Fibroblast of mammary gland (primary cell): ENCODE measurements at places on chromosomes 2 and 18.

DNA sequence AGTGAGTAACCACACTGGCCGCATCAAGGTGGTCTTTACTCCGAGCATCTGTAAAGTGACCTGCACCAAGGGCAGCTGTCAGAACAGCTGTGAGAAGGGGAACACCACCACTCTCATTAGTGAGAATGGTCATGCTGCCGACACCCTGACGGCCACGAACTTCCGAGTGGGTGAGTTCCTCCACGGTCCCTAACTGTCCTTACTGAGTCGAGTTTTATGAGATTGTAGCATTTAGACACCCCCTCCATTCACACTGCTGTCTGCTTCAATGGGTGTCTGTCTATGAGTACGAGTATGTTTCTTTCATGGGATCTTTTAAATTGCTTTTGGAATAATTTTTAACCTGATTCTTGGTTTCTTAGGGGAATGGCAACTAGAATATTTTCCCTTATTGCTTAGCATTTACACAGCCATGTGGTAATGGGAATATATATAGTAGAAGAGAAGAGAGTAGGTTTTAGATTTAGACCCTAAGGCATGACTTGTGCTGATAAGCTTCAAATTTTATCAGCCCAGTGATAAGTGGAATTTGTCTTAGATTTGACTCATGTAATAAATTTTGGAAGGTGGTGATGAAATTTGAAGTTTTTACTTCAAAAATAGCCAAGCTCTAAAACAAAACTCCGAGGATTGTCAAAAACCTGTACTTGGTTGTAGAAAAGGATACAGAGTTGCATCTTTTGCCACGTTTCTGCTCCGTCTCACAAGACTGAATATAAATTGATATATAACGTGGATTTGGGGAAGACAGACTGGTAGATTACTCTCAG is 188.2 kb downstream of the LTBP1 start:
- no peak for DNase-seq

- no peak for DNase-seq
Observed at GRCh38 chr2:767440-767839, 90.2 kb upstream of the TMEM18 start.

DNA sequence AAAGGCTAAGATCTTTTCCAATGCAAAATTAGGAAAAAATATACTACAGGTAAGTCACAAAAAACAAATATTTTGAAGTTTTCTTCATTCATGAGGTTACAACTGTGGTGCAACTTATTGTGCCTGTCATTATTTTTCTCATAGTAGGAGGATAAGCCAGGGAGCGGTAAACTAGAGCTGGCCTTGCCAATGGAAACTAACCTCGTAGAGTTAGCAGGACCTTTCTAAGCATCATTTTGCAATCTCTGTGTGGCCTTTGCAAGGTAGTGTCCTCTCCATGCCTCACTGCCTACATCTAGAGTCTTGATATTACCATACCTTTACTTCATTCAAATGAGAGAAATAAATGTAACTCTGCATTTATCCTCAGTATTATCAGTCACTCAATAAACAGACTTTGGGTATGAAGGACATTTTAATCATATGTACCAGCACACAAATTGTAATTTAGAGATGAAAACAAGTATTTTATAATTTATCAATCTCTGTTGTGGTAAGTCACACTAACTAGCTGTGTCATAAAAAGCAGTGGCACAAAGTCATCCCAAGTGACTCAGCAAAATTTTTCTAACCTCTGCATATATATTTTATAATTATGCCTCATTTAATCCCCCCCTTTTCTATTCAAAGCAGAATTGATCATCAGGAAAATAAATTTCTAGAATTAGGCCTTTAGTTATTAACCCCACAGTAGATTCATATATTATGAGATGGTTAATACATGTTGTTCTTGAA is 47.0 kb downstream of the LANCL1 start:
- no peak for DNase-seq

DNA sequence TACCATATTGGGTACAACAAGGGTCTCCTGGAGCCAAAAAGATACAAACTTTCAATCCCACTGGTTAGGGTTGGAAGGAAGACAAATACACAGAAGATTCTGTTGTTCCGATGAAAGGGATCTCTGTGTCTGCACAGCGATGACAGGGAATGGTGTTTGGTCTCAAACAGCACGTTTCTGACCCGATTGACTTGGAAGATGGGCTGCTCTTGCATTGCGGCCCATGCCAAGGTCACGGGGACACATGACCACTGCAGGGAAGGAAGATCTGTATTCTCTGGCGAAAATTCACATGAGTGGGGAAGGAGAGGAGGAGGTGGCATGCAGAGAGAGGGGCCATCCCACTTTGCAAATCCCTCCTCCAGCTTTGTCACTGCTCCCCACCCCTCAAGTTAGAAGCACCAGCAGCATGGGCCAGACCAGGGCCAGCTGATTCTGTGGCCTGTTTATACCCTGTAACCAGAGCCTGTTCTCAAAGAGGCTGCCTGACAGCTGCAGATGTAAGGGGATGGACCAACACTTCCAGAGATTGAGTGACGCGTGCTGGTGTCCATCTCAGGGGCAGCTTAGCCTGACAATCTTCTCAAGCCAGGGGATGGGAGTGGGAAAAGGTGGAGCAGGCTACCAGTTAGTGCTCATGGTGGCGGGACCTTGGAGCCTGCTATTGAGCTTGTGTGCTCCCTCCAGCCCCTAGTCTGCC is 57.2 kb downstream of the TNP1 start:
- DNase-seq: no peak

DNA sequence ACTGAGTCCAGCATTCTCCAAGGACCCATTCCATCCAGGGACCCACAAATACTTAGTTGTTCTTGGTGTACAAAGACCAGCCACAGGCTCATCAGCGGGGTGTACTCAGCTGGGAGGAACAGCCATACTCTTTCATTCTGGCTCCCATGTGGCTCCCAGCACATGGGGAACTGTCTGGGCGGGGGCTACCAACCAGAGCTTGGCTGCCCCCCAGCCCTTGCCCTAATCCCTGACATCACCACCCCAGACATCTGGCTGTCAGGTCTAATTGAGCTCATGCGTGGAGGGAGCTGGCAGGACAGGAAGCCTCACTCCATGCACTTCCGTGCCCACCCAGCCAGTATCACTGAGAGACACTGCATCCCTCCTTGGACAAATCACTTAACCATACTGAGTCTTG is 283.6 kb downstream of the DYSF start:
- no peak for DNase-seq

DNA sequence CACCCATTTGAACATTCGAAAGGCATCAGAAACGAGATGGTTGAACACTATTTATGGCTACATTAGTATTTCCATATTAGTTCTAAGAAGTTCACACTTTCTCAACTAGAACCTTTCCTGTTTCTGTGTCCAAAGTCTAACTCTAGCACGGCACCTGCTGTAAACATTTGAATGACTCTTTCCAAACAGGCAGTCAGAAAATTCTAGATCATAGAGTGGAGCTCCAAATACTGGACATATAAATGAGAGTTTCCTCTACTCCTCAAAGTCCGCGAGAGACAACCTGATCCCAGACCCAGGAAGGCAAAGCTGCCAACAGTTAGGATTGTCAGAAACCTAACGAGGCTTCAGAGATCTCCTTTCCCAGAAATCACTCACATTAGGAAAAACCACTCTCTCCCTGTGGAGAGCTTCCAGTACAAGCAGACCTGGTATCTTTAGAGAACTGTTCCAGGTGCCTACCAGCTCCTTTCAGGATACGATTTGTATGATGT is 10.6 kb downstream of the RND3 start:
- DNase-seq: no peak

GRCh38 chr2:238915596-238915995 is 67.7 kb downstream of the TWIST2 start:
- DNase-seq: no peak

GRCh38 chr18:11324510-11324909 is 175.1 kb upstream of the PIEZO2 start:
- DNase-seq: peak; percentile 23

DNA sequence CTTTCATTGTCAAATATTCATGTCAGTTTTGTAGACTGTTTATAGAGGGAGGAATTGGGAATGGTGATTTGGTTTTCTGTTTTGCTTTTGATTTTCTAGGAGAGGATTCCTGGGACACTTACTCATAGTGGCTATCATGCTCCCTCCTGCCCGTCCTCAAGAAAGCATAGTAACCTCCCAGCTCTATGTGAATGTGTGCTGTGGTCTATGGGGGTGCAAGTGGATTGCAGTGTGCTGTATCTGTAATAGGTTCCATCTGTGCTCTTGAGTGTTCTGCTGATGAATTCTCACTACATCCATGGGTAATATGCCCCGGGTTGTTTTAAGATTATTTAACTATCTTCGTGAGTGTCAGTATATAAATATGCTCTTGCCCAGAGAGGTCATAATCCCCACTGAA is 811.3 kb downstream of the CNTNAP5 start:
- DNase-seq: no peak

GRCh38 chr2:60569680-60570111 is 16.2 kb upstream of the BCL11A start:
- DNase-seq: no peak

DNA sequence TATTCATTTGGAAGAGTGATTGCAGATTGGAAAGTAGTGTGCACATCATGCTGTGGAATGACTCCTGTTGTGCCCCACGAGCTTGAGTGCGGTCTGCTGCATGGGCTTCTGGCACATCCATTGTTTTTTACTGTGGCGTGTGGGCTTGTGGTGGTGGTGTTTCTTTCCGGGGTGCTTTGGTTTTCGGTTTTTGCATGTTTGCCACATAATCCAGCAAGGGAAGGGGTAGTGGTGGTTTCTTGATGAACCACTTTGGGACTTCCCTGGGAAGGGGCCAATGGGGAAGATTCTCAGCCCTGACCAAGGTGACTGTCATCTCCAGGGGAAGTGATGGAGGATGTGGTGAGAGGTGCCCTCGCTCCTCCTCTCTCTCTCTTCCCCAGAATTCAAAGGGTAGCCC is 57.0 kb downstream of the COA5 start:
- no peak for DNase-seq

DNA sequence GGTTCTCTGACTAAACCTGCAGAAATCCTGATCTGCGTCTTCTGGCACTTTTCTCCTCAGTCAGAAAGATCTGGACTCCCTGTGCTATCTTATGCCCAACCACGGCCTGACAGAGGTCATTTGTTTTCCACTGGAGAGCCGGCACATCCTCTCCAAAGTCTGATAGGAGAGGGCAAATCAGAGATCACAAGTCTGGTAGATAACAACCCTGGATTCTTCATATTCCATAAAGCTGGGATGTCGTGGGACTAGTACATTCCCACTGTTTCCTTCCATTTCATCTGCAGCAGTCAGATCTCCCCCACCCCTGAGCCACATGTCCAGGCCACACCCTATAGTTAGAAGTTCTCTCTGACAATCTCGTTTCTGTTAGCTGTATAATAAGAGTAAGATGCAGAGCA is 157.0 kb downstream of the MGAT5 start:
- DNase-seq: peak; percentile 50

DNA sequence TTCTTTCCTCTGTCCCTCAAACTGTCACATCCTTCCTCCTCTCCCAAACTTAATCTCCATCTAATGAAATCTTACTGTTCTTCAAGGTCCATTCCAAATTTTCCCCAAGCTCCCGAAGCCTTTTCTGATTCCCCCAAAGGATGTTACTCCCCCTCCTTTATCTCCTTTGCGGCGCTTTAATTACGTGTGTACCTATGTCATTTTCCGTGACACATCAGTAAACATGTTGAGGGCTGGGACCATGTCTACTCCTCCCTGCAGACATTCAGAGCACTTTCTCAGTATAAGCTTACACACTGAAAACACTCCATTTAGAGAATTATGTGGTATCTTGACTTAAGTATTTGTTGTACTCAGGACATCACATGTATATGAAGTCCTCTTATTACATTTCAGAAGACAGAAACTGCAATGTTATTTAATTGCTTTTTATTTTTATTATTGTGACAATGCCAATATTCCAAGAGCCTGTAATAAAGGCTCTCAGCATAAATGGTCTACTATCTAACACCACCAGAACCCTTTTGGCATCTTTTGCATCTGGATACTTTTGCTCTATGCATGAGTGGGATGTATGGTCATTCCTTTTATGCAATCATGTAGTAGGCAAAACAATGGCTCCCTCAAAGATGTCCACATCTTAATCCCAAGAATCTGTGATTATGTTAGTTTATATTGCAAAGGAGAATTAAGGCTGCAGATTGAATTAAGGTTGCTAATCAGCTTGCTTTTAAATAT is 1.8 kb downstream of the NMI start:
- no peak for DNase-seq
